ENCODE measurements at places on chromosomes 2 and 18. TPM values are rescaled to one million over a fixed set of nuclear protein-coding genes. Genes with fewer than 3 reads are reported as not detected.

GRCh38 chr2:131016826-131017741 is 76.2 kb downstream of the FAM168B start:
- DNase-seq, result no peak

DNA sequence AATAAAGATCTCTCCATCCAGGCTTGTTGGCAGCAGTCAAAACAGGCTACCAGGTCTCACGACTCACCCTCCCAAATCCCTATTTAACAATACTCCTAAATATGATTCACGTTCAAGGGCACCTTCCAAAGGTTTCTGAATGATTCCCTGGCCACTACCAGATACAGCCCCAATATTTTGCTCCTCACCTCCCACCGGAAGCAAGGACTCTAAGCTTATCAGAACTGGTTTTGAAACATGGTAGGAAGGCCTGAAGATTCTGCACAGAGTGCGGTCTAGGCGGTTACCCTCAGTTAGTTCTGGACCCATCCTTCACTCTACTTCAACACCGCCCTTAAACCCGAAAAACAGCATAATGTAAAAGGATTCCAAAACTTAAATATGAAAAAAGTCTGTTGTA is 5.2 kb downstream of the PPP4R1 start:
- DNase-seq, result no peak

DNA sequence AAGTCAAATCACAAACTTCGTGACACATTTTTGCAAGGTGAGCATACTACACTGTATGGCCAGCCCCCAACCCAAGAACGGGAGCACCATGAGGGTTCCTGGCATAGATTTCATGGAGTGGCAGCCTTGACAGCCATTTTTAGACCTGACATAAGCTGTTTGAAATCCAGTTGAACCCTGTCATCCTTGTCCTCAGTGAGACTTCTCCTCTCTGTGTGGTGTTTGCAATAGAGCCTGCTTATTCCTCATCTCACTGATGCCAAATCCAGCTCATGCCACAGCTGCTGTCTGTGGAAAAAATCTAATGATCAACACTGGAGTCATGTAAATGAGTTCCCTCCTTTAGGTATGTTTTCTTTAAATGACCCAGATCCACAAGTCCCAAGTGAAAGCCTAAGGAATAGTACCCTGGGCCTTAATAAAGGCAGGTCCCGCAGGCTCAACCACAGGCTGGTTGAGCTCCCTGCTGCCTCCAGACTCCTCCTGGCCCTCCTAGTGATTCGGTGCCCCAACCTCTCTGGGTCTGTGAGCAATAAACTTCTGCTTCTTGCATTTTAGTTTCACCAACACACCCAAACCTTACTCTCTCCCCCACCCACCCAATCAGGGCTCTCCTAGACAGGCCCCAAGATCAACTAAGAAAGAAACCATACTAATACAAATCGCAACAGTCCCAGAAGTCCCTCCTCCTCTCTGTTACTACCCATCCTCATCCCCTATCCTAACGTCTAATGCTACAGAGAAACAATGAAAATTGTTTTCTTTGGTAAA is 8.4 kb upstream of the CREG2 start:
- DNase-seq, result no peak

DNA sequence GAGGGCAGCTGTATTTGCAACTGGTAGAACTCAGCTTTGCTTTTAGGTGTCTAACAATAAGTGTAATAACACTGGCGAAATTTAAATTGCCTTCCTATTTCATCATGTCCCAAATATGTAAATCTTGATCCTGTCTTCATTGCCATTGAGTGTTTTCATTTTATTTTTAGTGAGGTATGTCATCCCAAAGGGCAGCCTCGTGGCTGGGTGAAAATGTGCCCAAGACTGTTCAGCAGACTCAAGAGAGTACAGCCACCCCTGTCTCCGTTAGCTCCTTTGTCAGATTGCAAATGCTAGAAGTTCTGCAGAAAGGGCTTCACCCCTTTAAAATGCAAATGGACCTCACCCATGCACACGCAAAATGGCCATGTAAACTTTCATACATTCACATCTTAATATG is 278.8 kb downstream of the RND3 start:
- DNase-seq, result no peak

GRCh38 chr2:194166818-194167217 is 1490.2 kb upstream of the SLC39A10 start:
- peak; percentile 24 for DNase-seq

Gene LGALSL
- total RNA-seq, result under 0.01 TPM

Gene UGT1A4
- not detected for total RNA-seq

All from RPMI7951 (cell line).